ENCODE measurements at places on chromosomes 7 and 10.
A peak's percentile ranks its signal among the peaks of the same experiment; 100 is the strongest.

- DNase-seq = no peak
These were observed 29.9 kb downstream of the TCF7L2 start for GRCh38 chr10:112979927-112980326.

DNA sequence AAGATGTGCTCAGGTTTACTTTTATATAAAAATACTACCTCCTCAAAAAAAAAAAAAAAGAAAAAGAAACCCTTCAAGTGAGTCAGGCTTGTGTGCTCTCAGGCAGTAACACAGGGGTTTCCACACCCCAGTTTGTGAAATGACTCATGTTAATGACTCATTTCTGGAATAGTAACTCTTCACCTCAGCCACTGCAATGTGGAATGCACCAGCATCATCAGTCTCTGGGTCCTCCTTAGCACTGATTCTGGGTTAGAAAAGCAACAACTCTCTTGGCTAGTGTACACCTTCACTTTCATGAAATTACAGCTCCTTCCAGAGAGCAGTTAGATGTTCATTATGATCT, 110.6 kb downstream of the EMX2 start:
- no peak for DNase-seq

DNA sequence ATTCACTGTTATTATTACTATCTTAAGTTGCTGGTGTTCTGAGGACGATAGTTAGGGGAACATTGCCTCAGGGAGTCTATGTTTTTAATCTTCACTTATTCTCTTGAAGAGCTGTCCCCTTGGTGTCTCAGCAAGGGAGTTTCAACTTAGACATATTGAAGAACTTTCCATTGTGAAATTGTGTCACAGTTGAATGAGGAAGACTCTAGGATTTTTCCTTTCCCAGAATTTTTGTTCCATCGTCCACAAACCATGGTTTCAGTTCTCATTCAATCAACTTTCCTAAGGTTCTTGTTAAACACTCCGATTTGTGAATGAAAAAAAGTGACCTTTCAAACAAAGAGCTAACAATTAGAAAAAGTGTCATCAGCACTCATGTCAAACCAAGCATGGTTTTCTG, 128.3 kb downstream of the GATA3 start:
- no peak for DNase-seq

DNA sequence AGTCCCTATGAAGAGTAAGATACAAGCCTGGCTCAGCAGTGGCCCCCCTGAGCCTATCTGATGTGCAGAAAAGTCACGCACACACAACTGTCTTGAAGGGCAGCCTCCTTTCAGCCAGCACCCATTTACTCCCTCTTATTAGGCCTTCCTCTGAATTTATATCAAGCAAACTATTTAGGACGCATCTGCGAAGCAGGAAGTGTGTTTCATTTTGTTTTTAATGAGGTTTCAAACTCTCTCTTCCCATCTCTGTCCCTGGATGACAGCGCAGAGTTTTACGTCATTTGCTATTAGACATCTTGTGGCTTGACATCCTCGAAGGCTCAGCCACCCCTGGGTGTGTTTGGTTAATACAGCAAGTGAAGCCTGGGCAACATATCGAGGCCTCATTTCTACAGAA, 79.5 kb downstream of the CUX1 start:
- DNase-seq = no peak

GRCh38 chr7:97026715-97027426, 2.2 kb upstream of the DLX5 start:
- DNase-seq = no peak

DNA sequence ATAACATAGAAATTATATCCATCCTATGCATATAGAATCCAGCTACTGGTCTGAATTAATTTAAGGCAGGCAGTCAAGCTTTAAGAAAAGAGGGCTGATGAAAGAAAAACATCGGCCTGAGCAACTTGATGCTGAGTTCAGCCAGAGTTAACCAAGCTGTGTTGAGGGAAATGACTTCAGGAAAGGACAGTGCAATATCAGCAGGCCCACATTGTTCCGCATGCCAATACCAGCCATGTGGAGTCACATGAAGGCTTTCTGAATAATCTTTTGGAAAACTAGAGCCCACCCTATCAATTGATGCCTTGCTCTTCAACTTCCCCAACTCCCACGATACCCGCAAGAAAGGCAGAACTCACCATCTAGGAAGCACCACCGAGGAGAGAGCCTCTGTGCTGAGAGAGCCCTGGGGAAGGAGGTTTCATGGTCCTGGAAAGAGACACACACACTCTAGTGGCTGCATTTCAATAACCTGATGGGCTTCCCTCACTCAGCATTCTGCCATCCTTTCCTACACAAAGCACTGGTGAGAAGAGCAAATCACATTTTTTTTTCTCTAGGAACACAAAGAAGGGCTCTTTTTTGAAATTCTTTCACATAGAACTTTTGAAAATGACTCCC, 125.8 kb upstream of the PTN start:
- no peak for DNase-seq

- no peak for DNase-seq
These were observed 22.3 kb upstream of the NUDCD3 start for GRCh38 chr7:44512736-44513135.

- DNase-seq = no peak
These were observed 46.7 kb upstream of the CALD1 start for GRCh38 chr7:134732728-134733127.

GRCh38 chr7:96173781-96174180, 148.1 kb downstream of the SLC25A13 start:
- no peak for DNase-seq

DNA sequence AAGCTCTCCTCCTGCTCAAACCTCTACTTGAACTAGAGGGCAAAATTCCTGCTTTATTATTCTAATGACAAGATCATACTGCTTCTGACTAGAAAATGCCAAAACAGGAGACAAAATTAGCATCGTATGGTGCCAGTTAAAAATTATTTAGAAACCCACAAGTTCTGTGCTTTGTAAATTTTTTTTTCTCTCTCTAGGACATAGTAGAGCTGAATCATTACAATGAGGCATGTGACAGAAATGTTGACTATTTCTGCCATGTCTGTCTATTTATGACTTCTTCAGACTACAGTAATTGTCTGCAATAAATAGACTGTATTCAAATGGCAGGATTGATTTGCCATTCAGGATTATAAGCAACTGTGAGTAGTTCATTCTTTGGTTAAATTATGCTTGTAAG, 335.8 kb downstream of the PRPF18 start:
- no peak for DNase-seq

DNA sequence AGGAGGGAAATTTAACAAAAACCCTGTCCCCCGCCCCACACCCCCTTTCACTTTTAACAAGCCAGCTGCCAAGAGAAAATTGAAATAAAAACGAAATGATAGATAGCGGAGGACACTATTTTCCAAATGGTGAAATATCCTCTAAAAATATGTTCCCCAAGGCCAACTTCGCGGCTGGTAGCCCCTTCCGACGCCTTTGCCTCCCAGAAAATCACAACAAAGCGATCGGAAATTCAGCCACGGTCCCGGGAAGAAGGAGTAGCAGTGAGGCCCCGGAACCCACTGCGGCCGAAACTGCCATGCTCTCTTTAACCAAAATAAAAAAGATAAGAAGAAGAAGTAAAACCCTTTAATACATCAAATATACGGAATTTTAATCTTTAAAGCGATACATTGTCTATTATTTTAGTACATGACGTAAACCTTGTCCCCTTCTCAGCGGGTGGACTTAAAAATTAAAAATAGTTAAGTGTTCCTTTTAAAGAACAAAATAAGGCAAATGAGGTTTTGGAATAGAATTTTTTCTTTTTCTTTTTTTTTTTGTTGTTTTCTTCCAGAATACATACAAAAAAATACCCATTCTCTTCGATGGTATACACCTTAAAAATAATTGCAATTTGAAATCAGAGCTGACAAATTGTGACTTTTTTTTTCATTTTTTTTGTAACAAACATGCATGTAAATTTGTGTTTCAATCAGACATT, 3.9 kb downstream of the ZNF503 start:
- DNase-seq = peak; percentile 34

- DNase-seq = no peak
These were observed 24.1 kb downstream of the AMZ1 start for GRCh38 chr7:2711895-2712675.

- no peak for DNase-seq
These were observed 437.0 kb downstream of the SUGCT start for GRCh38 chr7:40571796-40572195.

- DNase-seq = no peak
These were observed 2.3 kb downstream of the KLF6 start for GRCh38 chr10:3782451-3783315.

- DNase-seq = no peak
These were observed 143.0 kb downstream of the TSPAN12 start for GRCh38 chr7:120714945-120715344.

- DNase-seq = no peak
These were observed 3.9 kb downstream of the MTERF1 start for GRCh38 chr7:91876391-91877133.
